ENCODE measurements at places on chromosomes 12 and 14.

- DNase-seq: no peak
These were observed 9.6 kb upstream of the TMEM120B start for GRCh38 chr12:121702944-121703343.

- DNase-seq: no peak
These were observed 274.0 kb downstream of the DPF3 start for GRCh38 chr14:72619881-72620280.

GRCh38 chr14:81406863-81407262 lies 6.7 kb upstream of the STON2 start:
- DNase-seq: no peak

GRCh38 chr14:92472860-92473259 lies 40.7 kb upstream of the RIN3 start:
- DNase-seq: no peak

DNA sequence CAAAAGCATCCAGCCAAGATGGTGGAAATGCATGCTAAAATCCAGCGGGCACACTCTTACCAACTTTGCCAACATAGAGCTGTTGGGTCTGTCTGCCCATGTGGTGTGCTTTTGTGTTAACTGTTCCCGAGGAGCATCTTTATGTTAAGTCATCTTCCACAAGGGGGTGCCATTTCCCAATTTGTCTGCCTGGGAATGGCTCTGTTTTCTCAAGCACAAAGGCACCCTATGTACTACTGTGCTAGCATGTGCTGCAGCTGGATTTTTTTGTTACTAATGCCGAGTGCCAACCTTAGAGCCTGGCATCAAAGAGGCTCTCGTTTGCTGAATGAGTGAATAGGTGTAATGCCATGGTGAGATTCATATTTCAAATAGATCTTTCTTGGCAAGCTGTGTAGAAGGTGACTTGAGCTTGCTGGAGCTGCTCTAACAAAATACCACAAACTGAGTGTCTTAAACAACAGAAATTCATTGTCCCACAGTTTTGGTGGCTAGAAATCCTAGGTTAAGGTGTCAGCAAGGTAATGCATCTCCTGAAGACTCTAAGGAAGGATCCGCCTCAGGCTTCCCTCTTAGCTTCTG lies 74.3 kb downstream of the TRHDE start:
- DNase-seq: no peak

- no peak for DNase-seq
These were observed 319.6 kb upstream of the RTL1 start for GRCh38 chr14:101223127-101223526.

DNA sequence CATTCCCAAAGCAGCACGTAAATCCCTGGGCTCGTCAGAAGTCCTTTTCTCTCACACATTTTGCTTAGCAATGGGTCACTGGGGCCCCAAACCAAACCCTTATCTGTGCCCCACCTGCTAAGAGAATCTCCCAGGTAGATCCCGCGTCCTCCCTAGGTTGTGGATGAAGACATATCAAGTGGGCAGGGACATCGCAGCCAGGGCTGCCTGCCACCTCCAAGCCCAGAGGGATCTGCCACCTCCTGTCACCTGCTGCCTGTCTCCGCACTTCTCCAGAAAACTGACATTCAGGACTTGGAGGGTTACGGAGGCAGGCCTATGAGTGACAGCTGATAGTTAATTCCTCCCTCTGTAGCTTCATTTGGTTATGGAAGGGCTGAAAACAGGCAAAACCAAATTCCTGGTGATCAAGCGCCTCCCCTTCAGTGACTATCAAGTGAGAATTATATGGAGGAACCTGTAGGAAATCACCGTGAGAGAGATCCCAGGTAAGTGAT lies 19.5 kb downstream of the BCL11B start:
- DNase-seq: no peak

DNA sequence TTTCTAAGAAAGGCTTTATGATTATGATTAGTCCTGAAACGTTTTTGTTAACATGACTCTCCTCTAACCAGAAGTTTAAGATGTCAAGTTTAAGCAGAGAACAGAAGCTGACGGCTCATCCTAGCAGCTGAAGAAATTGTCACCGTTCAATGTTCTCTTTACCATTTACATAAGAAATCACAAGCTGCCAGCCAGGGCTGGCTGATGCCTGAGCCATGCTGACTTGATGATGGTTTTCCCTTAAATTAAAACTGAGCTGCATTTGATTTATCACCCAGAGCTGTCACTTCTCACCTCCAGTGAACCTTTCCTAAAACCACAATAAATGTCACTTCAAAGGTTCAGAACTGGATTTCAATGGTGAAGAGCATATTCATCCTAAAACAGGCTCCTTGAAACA lies 153.6 kb downstream of the KTN1 start:
- DNase-seq: no peak

DNA sequence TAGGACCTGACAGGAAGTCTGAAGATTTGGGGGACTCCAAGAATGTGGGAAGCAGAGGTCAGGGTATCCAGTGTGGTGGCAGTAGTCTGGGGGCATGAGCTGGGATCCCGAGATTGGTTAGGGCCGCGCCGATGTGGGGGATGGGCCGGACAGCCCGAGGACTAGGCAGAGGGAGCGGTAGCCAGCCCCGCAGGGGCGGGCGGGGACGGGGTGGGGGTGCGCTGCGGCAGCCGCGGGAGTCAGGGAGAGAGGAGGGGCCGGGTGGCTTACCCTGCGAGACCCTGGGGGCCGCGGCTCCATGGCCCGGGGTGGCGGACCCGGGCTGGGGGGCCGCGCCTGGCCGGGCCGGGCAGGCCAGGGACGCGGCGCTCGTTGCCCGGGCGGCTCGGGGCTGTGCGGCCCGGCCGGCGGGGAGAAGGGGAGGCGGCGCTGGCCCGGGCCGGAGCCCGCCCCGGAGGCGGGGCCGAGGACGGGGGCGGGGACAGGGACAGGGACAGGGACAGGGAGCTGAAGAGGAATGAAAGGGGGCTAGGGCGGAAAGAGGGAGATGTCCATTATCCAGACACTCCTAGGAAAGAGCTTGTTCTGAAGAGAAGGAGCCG lies 5.6 kb downstream of the ZNF385A start:
- no peak for DNase-seq

DNA sequence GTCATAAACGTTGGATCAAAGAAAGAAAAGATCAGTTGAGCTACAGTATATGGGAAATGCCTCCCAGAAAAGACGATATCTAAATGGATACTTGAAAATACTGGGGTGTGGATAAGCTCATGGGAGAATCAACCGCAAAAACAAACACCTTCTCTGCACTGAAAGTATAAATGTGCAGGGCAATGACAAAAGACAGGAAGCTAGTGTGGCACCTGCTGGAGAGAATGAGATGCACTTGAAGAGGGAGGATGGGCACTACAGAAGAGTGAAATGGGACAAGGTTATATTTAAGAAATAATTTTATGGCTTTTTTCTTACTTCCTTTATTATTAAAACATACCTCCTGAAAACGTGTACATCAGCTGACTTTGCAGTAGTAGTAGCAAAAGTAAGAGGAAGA lies 153.7 kb downstream of the PRKD1 start:
- no peak for DNase-seq

DNA sequence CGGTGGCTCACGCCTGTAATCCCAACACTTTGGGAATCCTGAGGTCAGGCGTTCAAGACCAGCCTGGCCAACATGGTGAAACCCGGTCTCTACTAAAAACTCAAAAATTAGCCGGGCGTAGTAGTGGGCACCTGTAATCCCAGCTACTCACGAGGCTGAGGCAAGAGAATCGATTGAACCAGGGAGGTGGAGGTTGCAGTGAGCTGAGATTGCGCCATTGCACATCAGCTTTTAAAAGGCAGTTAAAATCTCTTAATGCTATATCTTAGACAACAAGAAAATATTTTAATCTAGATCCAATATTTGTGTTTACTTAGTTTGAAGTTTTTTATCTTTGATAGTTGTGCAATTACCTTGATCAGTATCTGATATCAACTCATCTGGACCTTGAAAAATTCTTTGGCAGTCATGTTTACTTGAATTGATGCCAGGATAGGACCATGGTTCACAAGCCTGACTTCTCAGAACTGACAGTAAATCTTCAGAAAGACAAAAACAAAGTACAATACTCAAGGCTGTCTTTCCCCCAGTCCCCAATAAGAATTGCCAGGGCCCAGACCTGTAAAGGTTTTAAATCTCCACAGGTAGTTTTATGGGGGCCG lies 135.0 kb upstream of the AEBP2 start:
- no peak for DNase-seq

- no peak for DNase-seq
These were observed 117.5 kb downstream of the UNC79 start for GRCh38 chr14:93548102-93548843.

- DNase-seq: no peak
These were observed 31.9 kb upstream of the DUSP6 start for GRCh38 chr12:89384050-89384758.

DNA sequence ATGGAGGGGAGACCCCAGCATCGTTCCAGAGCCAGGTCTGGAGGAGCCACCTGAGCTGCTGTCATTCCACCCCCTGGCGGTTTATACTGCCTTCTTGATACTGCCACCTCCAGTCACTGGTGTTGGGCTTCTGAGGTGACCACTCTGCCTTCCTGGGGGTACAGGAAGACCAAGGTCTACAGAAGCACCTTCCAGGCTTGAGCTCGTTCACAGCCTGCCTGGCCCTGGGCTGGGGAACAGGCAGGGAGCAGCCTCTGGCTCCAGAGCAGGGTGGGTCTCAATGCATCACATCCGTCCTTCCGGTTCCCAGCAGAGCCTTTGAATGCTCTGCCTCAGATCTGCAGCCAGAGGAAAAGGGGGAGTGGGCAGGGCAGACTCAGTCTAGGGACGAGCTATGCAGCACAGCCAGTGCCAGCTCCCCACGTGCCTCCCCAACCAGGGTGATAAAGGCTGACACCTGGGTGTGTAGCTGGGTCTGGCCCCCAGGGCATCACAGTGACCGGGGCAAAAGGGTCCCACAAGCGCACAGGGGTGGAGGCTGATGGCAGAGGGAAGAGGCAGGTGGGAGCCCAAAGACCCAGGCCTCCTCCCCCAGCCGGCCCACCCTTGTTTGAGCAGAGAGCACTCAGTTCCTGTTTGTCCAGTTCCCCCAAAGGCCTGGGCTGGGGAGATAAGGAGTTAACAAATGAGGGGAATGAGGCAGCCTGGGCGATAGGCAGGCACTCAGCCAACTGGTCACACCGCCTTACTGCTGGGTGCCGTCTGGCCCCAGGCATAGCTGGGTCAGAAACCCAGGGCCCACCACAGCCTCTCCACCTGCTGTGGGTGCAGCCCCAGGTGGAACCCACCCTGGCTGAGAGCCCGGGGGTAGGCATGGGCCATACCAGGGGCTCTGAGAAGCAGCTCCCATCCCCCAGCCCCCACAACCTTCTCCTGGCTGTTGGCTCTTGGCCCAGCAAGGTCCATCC lies 17.1 kb downstream of the DEGS2 start:
- DNase-seq: no peak

DNA sequence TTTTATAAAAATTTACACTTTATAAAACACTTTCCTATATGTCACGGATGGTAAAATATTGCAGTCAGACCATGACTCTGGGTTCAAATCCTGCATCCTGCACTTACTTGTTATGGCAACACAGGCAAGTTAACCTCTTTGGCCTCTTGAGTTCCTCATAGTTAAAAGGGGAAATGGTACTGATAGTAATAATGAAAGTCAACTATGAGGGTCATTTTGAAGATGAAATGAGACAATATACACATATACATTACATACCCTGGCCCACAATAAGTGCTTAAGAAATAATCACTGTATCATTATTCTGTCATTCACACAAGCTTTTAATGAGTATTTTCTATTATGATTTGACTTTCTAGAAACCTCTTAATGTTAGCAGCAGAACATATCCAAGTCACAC lies 64.4 kb downstream of the C12orf42 start:
- DNase-seq: no peak

GRCh38 chr12:132723764-132724140 lies 13.1 kb downstream of the PGAM5 start:
- DNase-seq: no peak

DNA sequence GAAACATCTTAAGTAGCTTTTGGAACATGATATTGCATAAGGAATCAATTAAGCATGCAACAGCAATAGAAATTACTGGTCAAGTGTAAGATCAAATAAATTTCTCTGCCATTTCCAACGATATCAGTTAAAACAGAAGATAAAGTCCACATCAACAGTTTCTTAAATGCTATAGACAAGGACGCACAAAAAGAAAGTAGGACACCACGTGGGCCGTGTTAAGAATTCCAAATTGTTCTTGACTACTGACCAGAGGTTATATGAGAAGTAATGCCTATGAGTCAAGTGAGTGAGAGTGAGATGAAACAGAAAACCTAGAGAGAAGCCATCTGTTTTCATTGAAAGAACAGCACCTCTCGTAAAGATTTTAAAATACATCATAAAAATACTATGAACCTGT lies 318.2 kb downstream of the TMEM117 start:
- no peak for DNase-seq

DNA sequence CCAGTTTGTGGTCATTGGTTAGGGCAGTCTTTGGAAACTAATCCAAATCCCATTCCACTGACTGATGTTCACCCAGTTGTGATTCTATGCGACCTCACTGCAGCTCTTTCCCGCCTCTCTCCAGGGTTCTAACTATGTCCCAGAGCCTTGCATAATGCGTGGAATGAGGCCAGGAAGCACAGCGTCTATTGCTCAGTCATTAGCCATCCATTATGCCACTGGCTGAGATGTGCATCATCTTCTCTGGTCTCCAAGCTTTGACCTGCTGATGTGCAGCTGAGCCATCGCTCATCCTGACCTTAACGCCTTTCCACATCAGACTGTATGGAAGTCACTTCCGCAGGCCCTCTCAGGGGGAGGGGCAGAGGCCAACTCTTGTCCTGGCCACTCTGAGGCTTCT lies 115.4 kb upstream of the VRK1 start:
- DNase-seq: no peak

- no peak for DNase-seq
These were observed 49.8 kb downstream of the GNS start for GRCh38 chr12:64709429-64709828.

DNA sequence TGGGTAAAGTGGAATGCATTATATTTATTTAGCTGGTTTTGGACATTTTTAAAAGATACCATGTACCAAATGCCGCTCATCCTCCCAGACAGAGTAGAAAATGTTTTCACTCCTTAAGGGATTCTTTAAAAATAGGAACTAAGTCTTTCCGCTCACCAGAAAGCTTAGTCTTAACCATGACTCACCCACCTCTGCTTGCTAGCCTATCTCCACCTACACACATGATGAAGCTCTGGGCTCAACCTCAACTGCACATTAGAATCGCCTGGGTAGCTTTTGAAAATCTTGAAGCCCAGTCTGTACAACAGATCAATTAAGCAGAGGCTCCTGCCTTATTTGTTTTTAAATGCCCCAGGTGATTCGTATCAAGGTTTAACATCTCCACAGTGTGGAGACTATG lies 260.5 kb downstream of the NEDD1 start:
- DNase-seq: no peak

GRCh38 chr12:82886671-82887340 lies 200.1 kb downstream of the TMTC2 start:
- no peak for DNase-seq

DNA sequence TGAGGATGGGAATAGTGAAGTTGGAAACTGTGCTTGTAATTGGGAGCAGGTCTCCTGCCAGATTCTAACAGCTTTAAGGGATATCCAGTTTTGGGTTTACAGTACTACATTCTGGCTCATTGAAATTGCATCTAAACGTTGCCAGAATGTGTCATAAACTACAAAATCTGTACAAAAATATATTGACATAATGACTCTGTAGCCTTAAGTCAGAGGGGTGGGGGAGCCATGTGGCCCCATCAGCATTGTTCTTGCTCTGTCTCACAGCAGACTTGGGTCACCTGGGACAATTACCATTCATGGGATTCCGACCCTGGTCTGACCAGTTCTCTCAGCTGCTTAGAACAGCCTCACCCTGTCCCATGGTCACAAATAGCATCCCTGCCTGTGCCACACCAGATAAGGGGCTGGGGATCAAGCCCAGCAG lies 43.3 kb upstream of the MED13L start:
- DNase-seq: no peak

Data from CD4-positive, alpha-beta T cell treated with Interleukin-17A for 4 hours (primary cell).